ENCODE measurements at places on chromosomes 12 and 14. TPM values are rescaled to one million over a fixed set of nuclear protein-coding genes. Genes with fewer than 3 reads are reported as not detected.

The RIMBP2 gene
- 0.66 TPM for total RNA-seq

DNA sequence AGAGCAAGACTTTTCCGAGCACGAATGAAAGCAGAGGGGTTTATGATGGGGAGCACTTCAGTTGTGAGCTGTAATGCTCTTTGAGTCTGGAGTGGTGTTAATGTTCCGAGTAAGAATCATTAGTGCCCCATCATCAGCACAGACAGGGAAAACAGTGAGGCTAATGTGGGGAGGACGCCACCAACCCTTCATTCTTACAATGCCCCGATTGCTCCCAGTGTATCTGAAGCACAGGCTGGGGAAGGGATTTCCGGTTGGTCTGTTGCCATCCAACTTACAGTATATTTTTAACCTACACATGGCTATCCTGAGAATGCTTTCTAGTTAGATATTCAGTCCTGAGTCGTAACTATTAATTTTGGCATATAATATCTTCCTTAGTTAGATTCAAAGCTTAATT, 141.6 kb downstream of the APAF1 start:
- no peak overlapping the region for H3K4me3 ChIP-seq
- no peak for ATAC-seq
- H3K36me3 ChIP-seq, result no peaks in the 10 kb centered on the region
- H3K27ac ChIP-seq, result no peak overlapping the region

DNA sequence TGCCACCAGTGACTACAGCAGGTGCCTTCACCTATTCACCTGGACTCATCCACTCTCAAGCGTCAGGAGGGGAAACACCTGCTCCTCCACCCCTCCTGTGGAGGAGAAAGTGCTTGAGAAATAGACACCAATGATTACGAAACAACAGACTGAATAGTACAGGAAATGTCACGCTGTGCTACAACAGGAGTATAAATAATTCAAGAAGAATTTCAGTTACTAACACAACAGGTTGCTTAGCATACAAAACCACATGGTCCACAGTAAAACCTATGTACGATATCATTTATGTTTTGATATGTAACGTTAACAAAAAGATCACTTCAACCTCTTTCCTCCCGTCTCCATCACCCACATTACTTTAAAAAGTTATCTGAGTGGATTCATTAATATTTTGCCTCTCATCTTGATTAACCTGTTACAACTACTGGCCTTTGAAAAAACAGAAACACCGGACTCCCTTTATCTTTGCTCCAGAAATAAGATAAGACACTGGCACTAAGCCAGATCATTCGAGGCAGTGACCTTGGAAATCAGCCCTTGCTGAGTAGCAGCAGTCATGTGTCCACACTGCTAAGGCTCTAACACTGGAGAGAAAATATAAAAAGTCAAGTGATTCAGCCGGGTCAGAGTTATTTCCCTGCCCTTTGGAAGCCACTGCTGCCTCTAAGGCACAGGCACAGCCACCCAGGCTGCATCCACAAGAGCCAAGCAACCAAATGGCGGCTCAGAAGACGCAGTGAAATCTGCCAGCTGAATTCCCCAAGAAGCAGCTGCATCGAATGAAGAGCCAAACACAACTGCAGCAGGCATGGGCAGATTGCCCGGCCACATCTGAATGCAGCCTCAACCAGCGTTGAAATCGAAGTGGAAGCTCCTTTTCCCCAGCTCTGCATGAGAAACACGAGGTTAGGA, 40.9 kb downstream of the NT5DC3 start:
- peaks cover 71% of the 10 kb centered on the region for H3K4me1 ChIP-seq
- peak; percentile 83 for ATAC-seq
- peaks cover 80% of the 10 kb centered on the region for H3K36me3 ChIP-seq
- no peaks in the 10 kb centered on the region for H3K27me3 ChIP-seq
- peak overlapping the region; percentile 83 for H3K27ac ChIP-seq

DNA sequence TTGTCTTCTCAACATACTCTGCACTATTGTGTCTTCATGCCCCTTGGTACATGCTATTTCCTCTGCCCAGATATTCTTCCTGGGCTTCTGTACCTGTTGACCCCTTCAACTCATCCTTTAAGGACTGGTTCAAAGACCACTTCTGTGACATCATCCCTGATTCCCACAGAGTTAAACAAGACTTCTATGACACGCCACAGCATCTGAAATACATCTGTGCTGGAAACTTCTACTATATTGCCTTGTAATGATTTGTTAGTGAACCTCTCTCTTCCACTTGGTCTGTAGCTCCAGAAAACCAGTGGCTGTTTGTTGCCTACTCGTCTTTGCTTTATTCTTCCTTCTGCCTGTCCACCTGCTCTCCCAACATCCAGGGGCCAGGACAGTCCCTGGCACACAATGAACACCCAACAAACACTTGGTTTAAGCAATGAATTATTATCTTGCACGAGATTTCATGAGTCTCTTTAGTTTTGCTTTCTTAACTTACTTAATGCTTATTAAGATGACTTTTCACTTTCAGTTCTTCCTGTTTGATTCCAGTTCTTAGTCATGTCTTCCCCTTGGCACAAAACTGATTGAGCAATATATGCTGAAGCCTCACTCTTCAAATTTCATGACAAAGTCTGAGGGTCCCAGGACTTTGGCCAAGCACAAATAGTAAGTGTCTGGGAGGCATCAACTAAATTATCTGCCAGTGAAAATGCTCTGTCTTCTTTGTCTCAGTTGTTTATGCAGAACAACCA, 485.9 kb downstream of the APAF1 start:
- H3K27ac ChIP-seq, result no peak overlapping the region
- H3K4me3 ChIP-seq, result peak overlapping the region; percentile 18
- no peaks in the 10 kb centered on the region for H3K36me3 ChIP-seq

- H3K36me3 ChIP-seq, result no peaks in the 10 kb centered on the region
- no peaks in the 10 kb centered on the region for H3K27me3 ChIP-seq
- no peak for ATAC-seq
- peaks cover 10% of the 10 kb centered on the region for H3K4me1 ChIP-seq
- no peak overlapping the region for H3K27ac ChIP-seq
Observed at GRCh38 chr14:77071938-77072388, 26.1 kb upstream of the CIPC start.

- H3K36me3 ChIP-seq, result no peaks in the 10 kb centered on the region
- H3K27ac ChIP-seq, result no peak overlapping the region
- H3K27me3 ChIP-seq, result no peaks in the 10 kb centered on the region
- H3K4me1 ChIP-seq, result no peaks in the 10 kb centered on the region
- ATAC-seq, result no peak
Observed at GRCh38 chr14:34692348-34692747, 22.0 kb downstream of the CFL2 start.

DNA sequence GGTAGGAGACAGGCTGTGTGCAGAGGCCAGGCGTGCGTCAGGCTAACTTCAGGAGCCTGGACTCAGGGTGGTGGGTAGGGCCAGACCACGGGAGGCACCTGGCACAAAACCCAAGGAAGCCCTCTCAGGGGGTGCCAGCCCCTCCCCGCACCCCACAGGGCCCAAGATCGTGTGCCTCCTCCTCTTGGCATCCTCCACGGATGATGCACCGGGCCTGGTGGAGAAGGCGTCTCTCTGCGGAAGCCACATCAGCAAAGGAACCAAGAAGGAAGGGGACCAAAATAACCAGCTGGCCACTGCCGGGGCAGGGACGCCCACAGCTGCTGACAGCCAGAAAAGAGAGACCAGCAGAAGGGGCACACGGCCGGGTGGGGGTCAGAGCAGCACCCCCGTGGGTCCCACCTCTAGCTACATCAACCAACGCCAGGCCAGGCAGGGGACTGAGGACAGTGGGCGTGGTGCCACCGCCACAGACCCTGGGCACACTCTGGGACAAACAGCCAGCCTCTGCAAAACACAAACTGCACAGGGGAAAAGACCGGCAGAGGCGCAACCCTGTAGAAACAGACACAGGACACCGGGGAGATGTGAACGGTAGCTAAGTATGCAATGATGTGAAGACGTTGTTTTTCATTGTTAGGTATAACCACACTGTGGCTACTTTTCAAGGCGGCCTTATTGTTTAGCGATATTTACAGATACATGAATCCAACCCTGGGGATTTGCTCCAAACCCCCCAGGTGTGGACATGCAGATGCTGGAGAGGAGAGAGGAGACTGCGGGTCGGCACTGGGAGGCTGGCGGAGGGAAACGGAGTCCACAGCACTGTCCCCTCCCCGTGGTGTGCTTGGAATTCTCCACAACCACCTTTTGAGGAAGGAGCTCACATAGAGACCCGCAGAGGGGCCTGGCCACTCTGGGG, 26.1 kb upstream of the C14orf180 start:
- H3K36me3 ChIP-seq, result no peaks in the 10 kb centered on the region
- H3K27me3 ChIP-seq, result peaks cover 91% of the 10 kb centered on the region
- H3K27ac ChIP-seq, result no peak overlapping the region
- ATAC-seq, result no peak

GRCh38 chr14:64363265-64363846, 24.8 kb upstream of the MTHFD1 start:
- H3K27ac ChIP-seq, result no peak overlapping the region
- no peaks in the 10 kb centered on the region for H3K4me1 ChIP-seq
- H3K27me3 ChIP-seq, result no peaks in the 10 kb centered on the region
- ATAC-seq, result no peak
- no peak overlapping the region for H3K4me3 ChIP-seq

GRCh38 chr12:78181544-78182162, 351.0 kb downstream of the NAV3 start:
- no peak for ATAC-seq
- no peak overlapping the region for H3K4me3 ChIP-seq
- no peaks in the 10 kb centered on the region for H3K4me1 ChIP-seq
- no peaks in the 10 kb centered on the region for H3K36me3 ChIP-seq
- no peak overlapping the region for H3K27ac ChIP-seq

DNA sequence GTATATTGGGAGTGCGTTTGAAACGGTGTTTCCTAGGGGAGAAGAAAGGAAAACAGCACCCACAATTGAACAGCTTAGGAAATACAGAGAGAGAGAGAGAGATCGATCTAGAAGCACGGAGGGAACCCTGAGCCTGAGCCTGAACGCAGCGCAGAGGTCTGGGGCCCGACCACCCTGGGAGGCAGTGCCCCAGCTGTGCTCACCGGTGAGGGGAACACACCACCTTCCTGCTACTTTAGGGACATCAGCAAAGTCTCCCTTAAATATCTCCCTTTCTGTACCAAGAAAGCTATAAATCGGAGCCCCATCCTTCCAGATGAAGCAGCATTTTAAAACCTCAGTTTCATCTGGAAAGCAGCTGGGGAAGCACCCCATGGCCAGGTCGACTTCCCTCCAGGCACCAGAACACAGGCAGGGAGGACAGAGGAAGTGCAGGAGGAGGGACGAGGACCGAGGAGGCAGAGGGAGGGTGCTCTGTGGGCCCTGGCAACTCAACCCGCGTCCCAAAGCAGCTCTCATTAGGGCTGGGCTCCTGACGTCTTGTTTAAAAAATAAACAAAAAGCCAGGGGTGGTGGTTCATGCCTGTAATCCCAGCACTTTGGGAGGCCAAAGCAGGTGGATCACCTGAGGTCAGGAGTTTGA, 12.2 kb downstream of the RIMBP2 start:
- no peak overlapping the region for H3K4me3 ChIP-seq
- ATAC-seq, result no peak
- no peak overlapping the region for H3K27ac ChIP-seq
- H3K4me1 ChIP-seq, result no peaks in the 10 kb centered on the region
- peaks cover 47% of the 10 kb centered on the region for H3K27me3 ChIP-seq
- H3K36me3 ChIP-seq, result no peaks in the 10 kb centered on the region

- peaks cover 61% of the 10 kb centered on the region for H3K27me3 ChIP-seq
- H3K4me1 ChIP-seq, result peaks cover 25% of the 10 kb centered on the region
- H3K4me3 ChIP-seq, result peak within 1 kb of the TSS; percentile 71
- no peaks in the 10 kb centered on the region for H3K36me3 ChIP-seq
Observed at GRCh38 chr14:70641548-70642302, at the start of gene TTC9. TTC9 (plus strand) TSS chr14:70641916; CDS start chr14:70642130, 214 bp downstream.

- H3K4me1 ChIP-seq, result no peaks in the 10 kb centered on the region
- no peaks in the 10 kb centered on the region for H3K36me3 ChIP-seq
- peak overlapping the region; percentile 66 for H3K27ac ChIP-seq
- H3K4me3 ChIP-seq, result no peak overlapping the region
Observed at GRCh38 chr12:22406627-22407026, 72.1 kb upstream of the ST8SIA1 start.

The PRPH gene
- total RNA-seq, result 3.0 TPM

- H3K4me1 ChIP-seq, result no peaks in the 10 kb centered on the region
- no peak overlapping the region for H3K27ac ChIP-seq
- no peaks in the 10 kb centered on the region for H3K27me3 ChIP-seq
- no peak for ATAC-seq
- H3K36me3 ChIP-seq, result no peaks in the 10 kb centered on the region
- no peak overlapping the region for H3K4me3 ChIP-seq
Observed at GRCh38 chr14:76252471-76252870, 100.7 kb downstream of the GPATCH2L start.

The RNASE7 gene
- not detected for total RNA-seq

The MLXIP gene
- 28.8 TPM for total RNA-seq

The AMN gene
- total RNA-seq, result 0.59 TPM

Measured in gastroesophageal sphincter (tissue), 4 donors.